ENCODE measurements at places on chromosomes 5 and 9. TPM values are rescaled to one million over a fixed set of nuclear protein-coding genes. Genes with fewer than 3 reads are reported as not detected.

GRCh38 chr9:132249123-132249522, 87.3 kb downstream of the NTNG2 start:
- no peak for ATAC-seq

DNA sequence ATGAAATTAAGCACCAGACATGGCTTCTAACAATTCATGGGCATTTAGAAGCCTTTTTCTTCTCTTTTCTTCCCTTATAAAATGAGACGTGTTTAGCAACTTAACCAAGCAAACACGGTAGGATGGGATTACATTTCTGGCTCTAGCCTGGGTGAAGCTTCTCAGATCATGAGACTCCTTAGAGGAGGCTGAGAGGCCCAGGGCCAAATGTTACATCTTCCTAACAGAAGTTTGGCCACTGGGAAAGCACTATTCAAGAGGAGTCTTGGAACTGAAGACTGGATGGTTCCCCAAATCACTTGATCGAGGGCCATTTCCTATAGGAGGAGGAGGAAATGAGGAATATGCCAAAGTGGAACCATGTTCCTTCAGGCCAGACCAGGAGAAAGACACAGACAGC, 1.9 kb downstream of the GABRP start:
- ATAC-seq = no peak

DNA sequence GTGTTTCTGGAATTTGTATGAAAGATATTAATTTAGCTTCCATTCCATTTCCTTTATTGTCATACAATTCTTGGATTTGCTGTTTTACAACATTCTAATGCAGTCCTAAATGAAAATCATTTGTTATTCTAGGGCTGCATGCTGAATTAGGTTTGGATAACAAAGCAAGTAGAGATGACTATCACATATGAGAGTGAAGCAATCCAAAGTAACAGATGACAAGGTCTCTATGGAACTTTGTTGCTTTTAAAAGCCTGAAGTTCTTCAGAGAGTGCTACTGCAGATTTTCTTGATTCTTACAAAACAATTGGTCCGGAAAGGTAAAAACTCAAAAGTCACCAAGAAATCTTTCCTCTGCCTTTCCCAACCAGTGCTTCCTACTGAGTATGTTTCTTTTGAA, 56.9 kb upstream of the VCAN start:
- no peak for ATAC-seq

- no peak for ATAC-seq
These were observed 34.1 kb downstream of the MCCC2 start for GRCh38 chr5:71621268-71621667.

GRCh38 chr9:118088090-118088489, 383.9 kb downstream of the TLR4 start:
- ATAC-seq = no peak

WDR55 gene
- total RNA-seq = 13.5 TPM

PTPRD gene
- total RNA-seq = 141 TPM

FOXD4L6 gene
- total RNA-seq = 0.47 TPM

LHFPL2 gene
- total RNA-seq = 12.1 TPM

All from motor neuron (in vitro differentiated cells).